ENCODE measurements at places on chromosomes 4 and X.

DNA sequence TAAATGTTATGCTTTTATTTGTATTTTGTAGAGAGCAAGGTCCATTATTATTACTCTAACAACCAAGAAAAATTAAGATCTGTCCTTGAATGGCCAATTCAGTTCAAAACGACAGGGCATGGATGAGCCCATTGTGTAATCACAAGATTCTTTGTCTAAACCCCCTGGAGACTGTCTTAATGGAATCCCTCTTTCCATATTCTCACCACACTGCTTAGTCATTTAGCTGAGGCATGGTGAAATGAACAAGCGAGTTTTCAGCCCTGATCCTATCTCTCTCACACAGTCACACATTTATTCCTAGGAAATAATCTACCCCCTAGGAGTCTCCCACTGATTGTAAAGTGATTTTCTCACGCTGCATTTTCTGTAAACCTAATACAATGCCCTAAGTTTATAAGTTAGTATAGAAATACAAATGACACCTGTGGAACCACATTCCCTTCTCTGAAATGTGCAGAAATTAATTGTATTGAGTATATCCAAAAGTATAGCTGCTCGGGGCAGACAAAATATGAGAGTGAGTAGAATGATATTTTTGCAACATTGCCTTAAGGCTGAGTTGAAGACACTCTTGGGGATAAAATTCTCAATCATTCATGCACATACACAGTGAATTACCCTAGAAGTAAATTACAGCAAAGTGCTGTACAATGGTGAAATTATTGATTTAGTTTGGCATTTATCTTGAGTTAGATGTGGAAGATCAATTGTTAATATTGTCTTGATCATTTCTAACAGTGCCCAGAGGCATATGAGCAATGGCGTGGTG is 119.7 kb upstream of the PCDH7 start:
- no peak for DNase-seq

DNA sequence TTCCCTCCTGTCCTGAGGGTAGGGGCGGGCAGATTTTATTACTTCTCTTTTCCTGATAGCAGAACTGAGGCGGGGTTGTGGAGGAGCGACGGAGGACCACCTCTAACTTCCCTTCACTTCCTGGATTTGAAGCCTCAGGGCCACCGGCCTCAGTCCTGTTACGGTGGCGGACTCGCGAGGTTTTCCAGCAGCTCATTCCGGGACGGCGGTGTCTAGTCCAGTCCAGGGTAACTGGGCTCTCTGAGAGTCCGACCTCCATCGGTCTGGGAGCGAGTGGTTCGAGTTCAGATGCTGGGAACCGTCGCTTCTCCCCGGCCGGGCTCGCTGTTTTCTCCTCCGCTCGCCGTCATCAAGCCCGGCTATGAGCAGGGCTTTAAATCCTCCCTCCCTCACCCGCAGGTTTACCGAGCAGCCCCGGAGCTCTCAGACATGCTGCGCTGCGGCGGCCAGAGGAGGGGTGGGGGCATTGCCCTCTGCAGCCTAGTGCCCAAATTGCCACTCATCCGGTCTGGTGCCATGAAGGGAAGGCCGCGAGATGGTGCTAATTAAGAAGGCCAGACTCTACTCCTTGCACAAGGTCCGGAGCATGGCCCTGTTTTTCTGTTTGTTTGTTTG is 23.3 kb downstream of the HAND2 start:
- no peak for DNase-seq

DNA sequence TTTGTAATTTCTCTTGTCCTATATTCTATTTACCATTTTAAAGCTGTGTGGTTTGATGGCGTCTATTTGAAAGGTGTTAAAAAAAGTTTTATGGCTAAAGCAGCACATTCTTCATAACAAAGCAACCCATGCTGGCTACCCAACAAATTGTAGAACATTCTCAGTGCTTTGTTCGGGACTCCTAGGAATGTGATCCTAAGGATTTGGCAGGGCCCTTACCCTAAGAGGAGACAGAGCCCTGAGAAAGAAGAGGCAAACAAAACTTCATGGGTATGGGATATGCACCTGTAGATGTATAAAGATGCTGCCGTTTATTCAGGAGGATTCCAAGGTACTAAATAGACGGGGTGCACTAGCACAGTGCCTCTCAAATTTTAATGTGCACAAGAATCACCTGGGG is 370.8 kb upstream of the DIPK2B start:
- DNase-seq: no peak

DNA sequence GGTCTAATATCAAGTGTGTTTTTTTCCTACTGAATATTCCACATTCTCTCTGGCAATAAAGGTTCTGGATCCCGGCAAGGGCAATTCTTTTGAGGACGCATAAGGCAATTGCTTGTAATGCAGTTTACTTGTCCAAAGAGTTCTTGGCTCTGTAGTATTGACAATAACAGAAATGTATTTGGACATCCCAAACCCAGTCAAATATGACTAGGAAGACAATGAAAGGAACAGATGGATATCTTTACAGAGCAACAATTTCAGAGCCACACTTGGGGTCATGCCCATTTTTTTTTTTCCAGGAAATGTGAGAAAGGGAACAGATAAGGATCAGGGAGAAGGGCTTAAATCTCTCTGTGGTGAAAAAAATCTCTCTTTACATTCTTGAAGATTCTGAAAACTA is 12.2 kb downstream of the GK2 start:
- DNase-seq: no peak

DNA sequence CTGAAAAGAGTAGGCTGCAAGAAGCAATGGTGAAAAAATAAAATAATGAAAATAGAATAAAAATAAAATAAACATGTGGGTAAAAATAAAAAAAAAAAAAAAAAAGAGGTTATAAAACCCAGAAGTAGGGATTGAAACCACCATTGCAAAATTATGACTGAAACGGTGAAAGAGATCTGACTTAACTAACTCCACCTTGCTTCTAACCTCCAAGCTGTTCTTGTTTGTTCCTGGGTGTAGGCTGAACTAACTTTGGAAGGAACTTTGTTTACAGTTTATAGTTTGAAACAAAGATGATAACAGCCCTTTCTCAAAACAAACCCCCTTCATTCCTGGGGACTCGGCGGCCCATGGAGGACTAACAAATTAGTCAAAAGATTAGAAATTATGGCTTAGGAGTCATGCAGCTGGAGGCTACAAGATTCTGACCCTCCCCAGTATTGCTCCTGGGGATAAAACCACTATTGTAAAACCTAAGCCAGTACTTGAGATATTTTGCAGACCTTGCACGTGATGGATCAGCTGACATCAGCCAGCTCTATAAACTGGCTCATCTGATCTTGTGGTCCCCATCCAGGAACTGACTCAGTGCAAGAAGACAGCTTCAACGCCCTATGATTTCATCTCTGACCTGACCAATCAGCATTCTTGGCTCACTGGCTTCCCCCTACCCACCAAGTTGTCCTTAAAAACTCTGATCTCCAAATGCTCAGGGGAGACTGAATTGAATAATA is 30.4 kb downstream of the DDX60L start:
- DNase-seq: peak; percentile 14
